ENCODE measurements at places on chromosomes 7 and 10.

GRCh38 chr10:120466006-120466405 lies 9.0 kb downstream of the PLPP4 start:
- no peak for DNase-seq

- no peak for DNase-seq
Observed at GRCh38 chr7:149865437-149865836, 8.3 kb upstream of the ATP6V0E2 start.

- no peak for DNase-seq
Observed at GRCh38 chr7:47596502-47597202, 14.7 kb upstream of the TNS3 start.

DNA sequence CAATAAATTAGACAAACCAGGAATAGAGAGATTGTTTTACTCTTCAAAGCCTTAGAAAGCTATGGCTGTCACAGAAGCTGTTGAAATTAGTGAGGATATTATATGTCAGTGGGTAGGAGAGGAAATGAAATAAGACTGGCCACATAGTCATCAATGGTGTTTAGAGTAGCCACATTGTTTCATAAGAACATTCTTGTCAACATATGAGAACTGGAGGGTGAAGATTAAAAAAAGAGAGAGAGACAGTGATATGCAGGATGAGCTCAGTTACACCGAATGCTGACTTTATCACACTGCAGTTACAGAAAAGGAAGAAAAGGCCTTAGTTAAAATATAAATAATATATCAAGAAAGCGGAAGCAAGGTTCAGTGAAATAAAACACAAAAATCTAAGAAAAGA lies 412.0 kb downstream of the CNTNAP2 start:
- DNase-seq: no peak
